Vein endothelial cell (primary cell): ENCODE measurements at places on chromosomes 5 and 9. TPM values are rescaled to one million over a fixed set of nuclear protein-coding genes. Genes with fewer than 3 reads are reported as not detected.

Gene OR13C2
- not detected in 2 replicates for total RNA-seq

Gene CEL
- total RNA-seq = under 0.01 and 0.29 TPM in 2 replicates

Gene CCDC192
- not detected in 2 replicates for total RNA-seq

Gene OSTF1
- 73.9 and 75.5 TPM in 2 replicates for total RNA-seq

Gene MSMP
- 22.4 and 50.3 TPM in 2 replicates for total RNA-seq

Gene ERAP2
- total RNA-seq = 6.5 and 77.3 TPM in 2 replicates

Gene GARNL3
- total RNA-seq = 8.2 and 9.5 TPM in 2 replicates

Gene ANKRD31
- under 0.01 and 0.10 TPM in 2 replicates for total RNA-seq

Gene RGS7BP
- 0.65 and 1.6 TPM in 2 replicates for total RNA-seq

Gene IL17B
- total RNA-seq = not detected in 2 replicates

Gene CLIC3
- total RNA-seq = 0.29 and 0.33 TPM in 2 replicates

Gene CCL28
- 2.3 and 2.7 TPM in 2 replicates for total RNA-seq

Gene OR13C8
- total RNA-seq = not detected in 2 replicates

Gene IGFBPL1
- total RNA-seq = 0.48 TPM in 1 of 2 replicates, not detected in the other

Gene GFI1B
- total RNA-seq = not detected in 2 replicates

Gene PCDHA7
- 0.19 and 0.33 TPM in 2 replicates for total RNA-seq
